AG09309 (cell line): ENCODE measurements at places on chromosomes 5 and 9.
A peak's percentile ranks its signal among the peaks of the same experiment; 100 is the strongest.

DNA sequence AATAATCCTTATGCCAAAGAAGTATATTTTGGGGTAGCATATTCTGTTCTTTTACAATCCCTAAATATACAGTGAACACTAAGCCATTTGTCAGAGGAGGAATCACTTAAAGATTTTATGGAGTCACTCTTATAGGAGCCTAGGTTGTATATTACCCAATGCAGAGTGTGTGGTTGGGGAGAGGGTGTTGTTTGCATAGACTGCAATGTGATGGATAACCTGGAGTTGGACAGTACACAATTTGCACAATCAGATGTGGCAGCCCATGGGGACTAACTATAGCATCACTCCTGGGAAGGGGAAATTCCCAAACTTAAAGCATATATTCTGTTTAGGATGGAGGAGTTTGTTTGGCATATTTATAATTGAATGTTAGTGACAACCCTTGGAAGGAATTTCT, 9.6 kb upstream of the NDFIP1 start:
- no peak for DNase-seq

- DNase-seq, result no peak
Measured at GRCh38 chr5:99945478-99946442, 589.4 kb upstream of the FAM174A start.

GRCh38 chr5:140647042-140647419, 399 bp downstream of the NDUFA2 start:
- no peak for DNase-seq

GRCh38 chr9:120431268-120431667, 148.7 kb downstream of the CDK5RAP2 start:
- no peak for DNase-seq

- no peak for DNase-seq
Measured at GRCh38 chr5:5063533-5063953, 76.6 kb upstream of the ADAMTS16 start.

- no peak for DNase-seq
Measured at GRCh38 chr9:116798521-116798920, 111.4 kb downstream of the TRIM32 start.

DNA sequence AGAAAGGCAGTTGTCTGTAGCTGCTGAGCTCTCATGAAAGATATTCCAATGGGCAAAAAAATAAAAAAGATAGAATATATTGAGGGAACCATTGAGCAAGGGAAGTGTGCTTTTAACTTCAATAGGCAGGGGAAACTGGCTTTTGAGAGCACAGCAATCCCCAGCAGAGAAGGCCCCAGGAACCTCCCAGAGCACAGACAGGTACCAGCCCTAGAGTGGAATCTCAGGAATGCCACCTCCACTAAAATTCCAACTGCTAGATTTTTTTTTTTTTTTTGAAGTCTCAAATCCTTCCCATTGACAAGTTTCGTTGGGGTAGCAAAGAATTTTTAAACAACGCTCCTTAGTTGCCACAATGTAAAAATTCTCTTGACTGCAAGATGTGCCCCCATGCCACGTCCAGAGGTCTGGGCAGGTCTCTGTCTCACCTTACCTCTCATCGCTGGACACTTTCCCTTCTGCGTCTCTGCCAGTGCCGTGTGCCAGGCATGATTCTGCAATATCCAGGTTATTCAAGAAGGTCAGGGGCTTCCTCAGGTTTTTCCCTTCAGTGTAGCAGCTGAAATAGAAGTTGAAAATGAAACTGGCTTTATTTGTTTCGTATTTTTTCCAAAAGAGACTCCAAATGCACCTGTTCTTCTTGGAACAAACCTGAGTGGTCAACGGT, 64.2 kb upstream of the IRX1 start:
- DNase-seq, result no peak

GRCh38 chr5:117144086-117144485, 569.5 kb upstream of the SEMA6A start:
- DNase-seq, result no peak

DNA sequence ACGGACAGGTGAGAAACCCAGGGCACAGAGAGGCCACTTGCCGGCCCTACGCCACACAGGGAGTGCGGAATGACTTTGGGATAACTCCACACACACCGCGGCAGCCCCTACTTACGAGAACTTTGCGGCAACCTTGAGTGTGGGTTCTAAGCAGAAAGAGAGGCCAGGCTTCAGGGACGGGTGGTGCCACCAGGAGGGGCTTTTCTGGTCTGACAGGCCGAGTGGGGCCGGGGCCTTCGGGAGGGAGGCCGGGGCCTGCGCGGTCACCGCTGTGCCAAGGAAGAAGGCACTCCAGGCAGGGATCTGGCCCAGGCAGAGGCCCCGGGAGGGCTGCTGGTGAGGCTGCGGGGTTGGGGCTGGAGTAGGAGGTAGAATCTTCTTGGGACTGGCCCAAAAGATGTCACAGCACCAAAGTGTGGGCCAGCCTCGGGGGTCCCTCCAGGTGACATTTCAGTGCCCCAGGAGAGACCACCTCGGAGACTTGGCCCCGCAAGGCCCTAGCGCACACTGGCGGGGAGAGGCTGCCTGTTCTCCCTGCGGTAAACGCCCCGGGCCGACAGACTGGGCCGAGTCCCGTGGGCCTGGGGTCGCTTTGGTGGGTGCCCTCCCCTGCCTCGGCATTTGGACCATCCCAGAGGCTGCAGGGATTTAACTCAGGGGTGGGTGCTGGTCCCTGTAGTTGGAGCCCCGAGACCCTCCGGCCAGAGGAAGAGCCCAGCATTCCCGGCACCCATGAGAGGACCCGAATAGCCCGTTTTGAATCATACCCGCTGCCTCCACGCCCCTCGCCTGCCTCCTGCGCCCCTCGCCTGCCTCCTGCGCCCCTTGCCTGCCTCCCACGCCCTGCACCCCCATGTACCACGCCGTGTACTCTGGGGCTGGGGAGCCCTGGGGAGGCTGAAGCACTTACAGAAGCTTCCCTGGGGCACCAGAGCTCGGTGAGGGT, 9.0 kb upstream of the RNU6ATAC start:
- no peak for DNase-seq

GRCh38 chr5:103290846-103291245, 32.3 kb downstream of the MACIR start:
- DNase-seq, result no peak

GRCh38 chr9:79447762-79448161, 124.0 kb upstream of the TLE4 start:
- DNase-seq, result no peak

- DNase-seq, result no peak
Measured at GRCh38 chr5:157689942-157690689, 18.8 kb downstream of the C5orf52 start.

GRCh38 chr9:96139592-96140295, 162.2 kb downstream of the HSD17B3 start:
- DNase-seq, result peak; percentile 53

DNA sequence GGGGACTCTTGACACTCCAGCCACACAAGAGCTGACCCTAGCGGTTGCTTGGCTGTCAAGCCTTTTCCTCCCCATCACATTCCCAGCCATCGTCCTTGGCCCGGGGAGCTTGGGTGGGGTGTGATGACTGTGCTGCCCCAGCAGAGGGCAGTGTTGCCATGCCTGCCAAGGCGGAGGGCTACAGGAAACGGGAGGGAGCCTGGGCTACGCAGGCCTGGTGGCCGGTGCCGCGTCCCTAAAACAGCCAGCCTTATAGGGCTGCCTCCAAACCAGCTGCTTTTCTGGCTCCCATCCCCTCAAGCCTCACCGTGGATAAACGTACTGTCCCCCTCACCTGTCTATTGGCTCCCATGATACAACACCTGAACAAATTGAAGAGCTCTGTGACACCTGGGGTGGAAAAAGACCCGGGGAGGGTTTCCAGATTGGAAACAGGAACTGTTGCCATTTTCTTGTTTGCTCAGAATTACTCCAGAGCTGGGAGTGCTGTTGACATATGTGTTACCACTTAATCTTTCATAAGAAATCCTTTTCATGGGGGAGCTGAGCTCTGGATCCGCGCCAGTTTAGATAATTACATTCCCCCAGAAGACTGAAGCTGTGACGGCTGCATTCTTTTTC, 72.8 kb upstream of the ASTN2 start:
- DNase-seq, result no peak

GRCh38 chr5:115577741-115578140, 24.5 kb downstream of the TICAM2 start:
- DNase-seq, result no peak

DNA sequence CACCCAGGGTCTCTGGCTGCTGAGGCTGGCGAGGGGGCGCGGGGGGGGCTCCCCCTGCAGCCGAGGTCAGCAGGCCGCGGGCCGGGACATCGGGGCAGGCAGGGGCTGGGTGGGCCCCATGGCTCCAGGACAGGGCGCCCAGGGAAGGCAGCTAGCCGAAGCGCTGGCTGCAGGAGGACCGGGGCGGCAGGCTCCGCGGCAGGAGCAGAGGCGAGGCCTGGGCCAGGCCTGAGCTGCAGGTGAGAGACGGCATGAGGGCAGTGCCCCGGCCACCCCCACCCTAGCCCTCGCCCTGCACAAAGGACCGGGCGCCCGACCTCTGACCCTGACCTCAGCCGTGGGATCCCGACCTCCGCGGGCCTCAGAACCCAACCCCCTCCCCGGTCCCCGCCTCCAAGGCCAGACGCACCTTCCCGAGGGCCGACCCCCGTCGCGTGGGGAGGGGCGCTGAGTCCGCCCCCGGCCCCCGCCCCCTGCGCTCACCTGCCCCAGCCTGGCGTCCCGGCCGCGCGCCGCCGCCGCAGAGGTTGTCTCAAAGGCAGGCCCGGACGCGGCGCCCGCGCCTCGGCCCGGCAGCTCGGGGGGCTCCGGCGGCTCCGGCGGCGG, 431 bp downstream of the RNF208 start:
- no peak for DNase-seq
